Breast epithelium (tissue), 4 donors: ENCODE measurements at places on chromosomes 2 and 18. TPM values are rescaled to one million over a fixed set of nuclear protein-coding genes. Genes with fewer than 3 reads are reported as not detected.

The CPLX4 gene
- not detected for total RNA-seq

The SGPP2 gene
- total RNA-seq: 1.3 TPM

The TDRD15 gene
- total RNA-seq: not detected

- DNase-seq: no peak
These were observed 433.7 kb downstream of the BCL11A start for GRCh38 chr2:60119778-60120177.

DNA sequence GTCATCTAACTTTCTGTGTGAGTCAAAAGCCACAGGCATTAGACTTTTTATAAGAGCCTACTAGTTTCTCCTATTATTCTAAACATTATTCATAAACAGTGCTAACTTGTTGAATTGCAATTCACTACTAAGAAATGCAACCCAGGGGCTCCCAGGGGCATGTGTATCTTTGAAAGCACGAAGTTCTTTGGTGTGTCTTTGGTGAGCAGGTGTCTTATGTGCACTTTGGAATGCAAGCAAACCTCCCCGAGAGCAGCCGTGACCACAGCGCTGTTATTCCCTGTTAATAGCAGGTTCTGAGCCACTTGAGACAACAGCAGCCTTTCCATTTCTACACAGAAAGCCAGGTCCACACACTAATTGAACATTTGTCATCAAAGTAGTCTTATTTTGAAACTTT, 123.5 kb downstream of the PRKRA start:
- DNase-seq: no peak

DNA sequence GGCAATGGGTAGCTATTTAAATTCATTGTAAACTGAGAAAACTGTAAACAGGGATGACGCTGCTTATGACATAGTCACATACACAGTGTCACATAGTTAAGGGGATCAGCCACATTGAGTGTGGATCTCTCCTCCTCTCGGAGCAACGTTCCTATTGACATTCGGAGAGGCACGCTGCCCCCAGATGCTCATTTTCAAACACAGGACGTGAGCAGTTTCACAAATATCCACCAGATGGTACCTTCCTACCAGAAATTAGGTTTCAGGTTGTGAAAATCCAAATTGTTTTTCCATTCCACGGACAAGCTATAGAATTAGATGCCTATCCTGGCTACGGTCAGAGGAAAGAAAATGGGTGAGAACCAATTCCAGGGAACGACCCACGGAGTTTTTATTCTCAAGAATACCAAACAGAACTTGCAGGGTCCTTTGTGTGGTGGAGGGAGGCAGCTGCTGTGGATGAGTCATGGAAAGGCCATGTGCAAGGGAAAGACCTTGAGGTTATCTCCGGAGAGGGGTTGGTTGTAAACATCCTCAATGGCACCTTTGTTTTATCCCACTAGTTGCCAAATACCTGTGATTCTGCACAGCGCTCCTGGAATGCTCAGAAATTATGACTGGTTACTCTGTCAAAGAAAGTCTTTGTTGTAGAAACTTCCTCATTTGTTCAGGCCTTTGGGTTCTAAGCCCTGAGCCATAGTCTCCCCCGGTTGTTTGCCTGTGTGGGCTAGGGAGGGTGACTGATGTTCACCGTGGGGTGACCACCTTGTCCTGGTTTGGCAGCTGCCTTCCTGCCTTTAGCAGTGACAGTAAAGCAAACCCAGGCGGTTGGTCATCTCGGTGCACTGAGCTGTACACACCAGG, 88.0 kb downstream of the ACTR3 start:
- peak; percentile 83 for DNase-seq

- no peak for DNase-seq
These were observed 330.8 kb downstream of the CYP26B1 start for GRCh38 chr2:71816815-71817214.

DNA sequence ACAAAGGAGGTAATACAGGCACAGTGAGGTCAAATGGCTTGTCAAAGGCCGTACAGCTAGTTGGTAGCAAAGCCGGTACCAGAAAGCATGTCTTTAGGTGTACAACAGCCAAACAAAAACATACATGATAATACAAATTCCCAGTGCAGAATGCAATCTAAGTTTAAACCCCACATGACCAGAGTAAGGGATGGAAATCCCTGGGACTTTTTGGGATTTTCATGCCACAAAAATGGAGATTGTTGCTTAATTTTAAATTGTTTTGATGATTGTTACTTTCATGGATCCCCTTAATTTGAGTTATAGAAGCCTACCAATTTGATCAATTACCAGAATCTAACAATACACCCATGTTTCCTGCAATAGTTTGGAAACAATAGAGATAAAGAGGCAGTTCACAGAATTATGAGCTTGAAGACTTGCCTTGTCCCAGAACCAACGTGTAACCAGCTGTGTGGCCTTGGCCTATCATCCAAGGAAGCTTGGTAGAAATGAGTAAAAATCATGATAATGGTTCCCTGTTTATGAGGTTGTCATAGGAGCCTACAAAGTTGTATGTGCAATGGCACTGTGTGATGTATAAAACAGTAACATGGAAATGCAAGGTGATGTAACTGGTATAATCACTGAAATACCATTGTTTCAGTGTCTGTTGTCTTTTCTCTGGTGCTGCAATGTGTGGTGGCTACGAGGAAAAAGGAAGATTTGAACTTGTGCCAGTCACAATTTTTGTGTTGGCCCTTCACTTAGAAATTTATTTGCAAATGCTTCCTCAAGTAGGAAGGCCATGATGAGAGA, 85.3 kb downstream of the ZEB2 start:
- no peak for DNase-seq

GRCh38 chr2:204260162-204260877, 285.0 kb upstream of the PARD3B start:
- peak; percentile 64 for DNase-seq

The CABYR gene
- 4.5 TPM for total RNA-seq

DNA sequence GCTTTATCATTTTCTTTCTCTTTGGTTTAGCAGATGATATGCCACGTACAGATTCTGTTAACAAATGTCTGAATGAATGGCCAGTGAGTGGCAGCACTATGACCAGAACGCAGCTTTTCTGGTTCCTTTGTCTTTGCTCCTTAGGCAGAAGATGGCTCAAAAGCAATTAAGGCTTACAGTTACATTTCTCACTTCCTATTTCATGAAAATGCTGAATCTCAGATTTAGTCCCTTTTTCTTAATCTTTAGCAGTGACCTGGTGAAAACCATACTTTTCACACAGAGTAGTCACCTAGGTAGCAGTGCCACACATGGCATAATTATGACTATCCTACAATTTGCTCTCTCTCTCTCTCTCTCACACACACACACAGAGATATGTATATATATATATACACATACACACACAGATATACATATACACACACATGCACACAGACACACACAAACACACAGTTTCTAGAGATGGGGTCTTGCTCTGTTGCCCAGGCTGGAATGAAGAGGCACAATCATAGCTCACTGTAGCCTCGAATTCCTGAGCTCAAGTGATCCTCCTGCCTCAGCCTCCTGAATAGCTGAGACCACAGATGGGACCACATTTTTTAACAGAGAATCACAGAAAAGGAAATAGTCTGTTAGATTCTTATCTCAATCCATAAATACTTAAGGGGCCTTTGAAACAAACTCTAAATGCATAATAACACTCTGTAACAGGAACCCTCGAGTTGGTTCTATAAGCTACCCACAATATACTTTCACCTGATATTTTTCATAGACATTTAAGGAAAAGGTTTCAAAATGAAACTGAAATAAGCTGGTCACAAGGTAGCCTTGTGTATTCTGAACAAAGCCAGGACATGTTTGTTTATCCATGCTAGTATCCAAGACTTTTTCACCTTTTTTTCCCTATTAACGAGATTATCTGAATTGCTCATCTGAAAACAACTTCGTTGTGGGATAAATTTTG, 11.6 kb downstream of the PDE6D start:
- DNase-seq: no peak

GRCh38 chr2:86038291-86039081, 67.2 kb downstream of the POLR1A start:
- DNase-seq: no peak

The ANKRD12 gene
- 47.7 TPM for total RNA-seq

DNA sequence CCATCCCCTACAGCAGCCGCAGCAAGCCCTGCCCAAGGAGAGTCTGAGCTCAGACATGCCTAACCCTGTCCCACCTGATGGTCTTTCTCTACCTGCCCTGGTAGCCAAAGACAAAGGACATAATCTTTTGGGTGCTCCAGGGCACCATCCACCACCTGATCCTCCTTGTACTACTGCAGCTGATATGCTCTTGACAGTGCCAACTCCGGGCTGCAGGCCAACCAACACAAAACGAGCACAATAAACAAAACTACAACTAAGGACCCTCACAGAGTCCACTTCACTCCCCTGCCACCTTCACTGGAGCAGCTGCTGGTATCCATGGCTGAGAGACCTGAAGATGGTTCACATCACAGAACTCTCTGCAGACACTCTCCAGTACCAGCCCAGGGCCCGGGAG, 106.3 kb downstream of the GRB14 start:
- DNase-seq: no peak

DNA sequence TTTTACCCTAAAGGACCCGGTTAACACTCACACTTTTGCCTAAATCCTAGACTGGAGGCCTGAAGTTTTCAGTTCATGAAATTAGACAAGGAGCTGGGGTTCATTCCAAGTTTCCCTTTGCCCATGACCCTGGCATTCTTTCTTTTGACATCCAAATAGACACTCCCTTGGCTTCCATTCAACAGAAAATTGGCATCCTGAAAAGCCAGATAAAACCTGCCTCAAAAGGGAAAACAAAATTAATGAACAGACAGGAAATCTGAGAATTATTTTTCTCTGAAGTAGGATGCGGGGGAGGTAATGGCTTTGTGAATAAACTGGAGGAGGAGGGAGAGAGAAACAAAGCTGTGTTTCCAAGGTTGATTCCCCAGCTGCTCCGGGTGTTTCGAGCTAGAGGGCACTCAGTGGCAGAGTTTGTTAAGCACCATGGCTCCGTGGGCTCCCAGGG, 41.0 kb downstream of the SPP2 start:
- peak; percentile 35 for DNase-seq

DNA sequence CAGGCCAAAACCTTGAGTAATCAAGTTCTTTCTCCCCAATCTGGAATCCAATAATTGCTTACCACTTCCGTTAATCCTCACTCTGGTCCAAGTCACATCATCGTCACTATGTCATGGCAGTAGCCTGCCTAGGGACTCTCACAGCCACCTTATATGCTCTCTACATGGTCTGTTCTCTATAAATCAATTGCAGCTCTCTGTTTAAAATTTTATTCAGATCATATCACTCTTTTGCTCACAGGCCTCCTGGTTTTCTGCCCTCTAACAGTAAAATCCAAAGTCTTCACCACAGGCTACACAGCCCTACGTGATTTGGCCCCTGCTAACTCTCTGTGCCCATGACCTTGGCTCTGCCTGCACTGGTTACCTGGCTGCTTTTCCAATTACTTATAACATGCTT, 188.7 kb downstream of the STK39 start:
- no peak for DNase-seq

GRCh38 chr2:191791953-191792560, 54.8 kb downstream of the CAVIN2 start:
- no peak for DNase-seq

The GATA6 gene
- total RNA-seq: 3.0 TPM

The MDH1 gene
- total RNA-seq: 574 TPM

DNA sequence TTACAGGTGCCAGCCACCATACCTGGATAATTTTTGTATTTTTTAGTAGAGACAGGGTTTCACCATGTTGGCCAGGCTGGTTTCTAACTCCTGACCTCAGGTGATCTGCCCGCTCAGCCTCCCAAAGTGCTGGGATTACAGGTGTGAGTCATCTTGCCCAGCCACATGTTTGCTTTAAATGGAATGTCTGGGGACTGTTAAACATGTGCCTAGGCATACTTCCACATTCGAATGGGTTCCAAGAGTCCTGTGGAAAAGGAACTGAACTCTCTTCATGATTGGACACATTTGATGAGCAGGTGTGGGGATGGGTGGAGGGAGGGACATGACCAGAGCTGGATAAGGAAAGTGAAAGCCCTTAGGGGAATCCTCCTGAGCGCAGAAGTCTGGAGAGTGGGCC, 58.4 kb upstream of the GREB1L start:
- DNase-seq: no peak

DNA sequence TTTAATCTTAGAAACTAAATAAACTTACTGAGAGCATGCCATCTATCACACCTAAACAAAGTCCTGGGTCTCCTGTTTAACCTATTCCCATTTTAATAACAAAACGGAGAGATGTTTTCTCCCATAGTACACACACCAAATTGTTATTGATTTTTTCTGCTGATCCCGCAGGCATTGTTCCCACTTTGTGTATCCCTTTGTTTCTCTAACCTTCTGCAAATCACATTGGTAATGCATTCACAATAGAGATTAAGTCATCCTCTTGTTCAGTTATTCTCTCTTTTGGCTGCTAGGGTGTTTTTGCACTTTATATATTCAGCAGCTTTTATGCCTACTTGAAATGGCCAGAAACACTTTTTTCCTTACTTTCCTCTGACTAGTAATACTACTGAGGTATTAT, 1071.9 kb upstream of the CDH2 start:
- no peak for DNase-seq

The CNDP1 gene
- not detected for total RNA-seq

- no peak for DNase-seq
These were observed 92.5 kb upstream of the RBBP8 start for GRCh38 chr18:22840606-22841144.

DNA sequence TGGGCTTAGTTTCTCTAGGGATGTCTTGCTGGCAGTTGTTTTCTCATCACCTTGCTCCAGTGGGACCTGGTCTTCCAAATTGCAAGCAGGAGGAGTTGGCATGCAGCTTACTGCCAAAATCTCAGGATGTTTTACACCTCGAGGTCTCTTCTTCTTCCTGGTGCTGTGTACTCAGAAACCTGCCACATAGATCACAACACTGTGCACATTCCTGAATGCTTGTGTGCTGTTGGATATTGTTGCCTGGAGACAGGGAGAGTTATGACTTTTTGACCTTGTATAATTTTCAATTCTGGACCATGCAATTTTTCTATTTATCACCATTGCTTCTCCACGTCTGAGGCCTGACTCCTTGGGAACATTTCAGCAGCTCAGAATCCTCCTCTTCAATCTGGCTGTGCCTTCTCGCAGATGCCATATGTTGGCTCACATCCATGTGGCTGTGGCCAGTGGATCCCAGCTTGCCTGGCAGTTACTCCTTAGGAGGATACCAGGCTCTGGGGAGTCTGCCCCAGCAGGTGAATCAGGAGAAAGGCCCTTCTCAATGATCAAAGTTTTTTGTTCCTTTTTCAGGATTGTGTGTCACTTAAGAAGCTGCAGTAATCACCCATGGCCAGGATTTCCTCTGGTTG, 489.3 kb downstream of the TSN start:
- DNase-seq: no peak
